Activated CD4-positive, CD25-positive, alpha-beta regulatory T cell (primary cell): ENCODE measurements at places on chromosomes 1 and 21.

DNA sequence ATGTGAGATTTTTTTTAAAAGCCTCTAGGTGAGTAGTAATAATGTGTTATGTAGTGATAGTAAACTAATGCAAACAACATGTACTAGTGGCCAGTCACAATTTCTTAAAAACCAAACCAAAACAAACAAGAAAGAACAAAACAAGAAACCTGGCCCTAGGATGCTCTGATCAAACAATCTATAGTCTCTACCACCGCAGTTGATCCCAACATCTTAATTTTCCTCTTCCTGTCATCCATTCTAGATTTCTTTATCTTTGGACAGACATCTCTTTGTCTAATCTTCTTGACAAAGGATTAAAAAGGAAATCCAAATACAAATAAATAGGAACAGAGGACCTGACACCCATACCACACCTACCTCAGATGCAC lies 188.2 kb upstream of the ADAMTS5 start:
- no peak for DNase-seq

- no peak for DNase-seq
Measured at GRCh38 chr1:11466416-11466815, 12.5 kb upstream of the DISP3 start.

DNA sequence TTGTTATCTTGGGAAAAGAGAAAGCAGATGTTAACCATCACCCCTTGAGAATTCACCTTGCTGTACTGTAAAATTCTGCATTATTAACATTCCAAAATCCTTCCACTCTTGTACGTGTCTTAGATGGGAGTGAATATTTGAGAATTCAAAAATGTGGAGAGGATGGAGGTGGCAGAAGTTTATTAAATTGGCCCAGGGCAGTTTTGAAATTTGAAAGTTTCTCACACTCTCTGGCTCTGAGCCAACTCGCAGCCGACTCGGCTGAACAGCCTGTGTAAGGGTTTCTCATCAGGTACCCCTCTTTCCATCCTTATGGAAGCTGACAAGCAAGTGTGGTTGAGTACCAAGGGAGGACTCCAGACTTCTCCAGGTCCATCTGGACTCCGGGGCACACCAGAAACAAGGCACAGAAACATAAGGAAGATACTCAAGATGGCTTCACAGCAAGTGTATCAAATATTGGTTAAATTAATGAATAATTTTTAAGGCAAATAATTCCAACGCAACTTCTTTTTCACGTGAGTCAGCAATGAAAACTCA lies 45.1 kb downstream of the RRAGC start:
- DNase-seq = no peak

DNA sequence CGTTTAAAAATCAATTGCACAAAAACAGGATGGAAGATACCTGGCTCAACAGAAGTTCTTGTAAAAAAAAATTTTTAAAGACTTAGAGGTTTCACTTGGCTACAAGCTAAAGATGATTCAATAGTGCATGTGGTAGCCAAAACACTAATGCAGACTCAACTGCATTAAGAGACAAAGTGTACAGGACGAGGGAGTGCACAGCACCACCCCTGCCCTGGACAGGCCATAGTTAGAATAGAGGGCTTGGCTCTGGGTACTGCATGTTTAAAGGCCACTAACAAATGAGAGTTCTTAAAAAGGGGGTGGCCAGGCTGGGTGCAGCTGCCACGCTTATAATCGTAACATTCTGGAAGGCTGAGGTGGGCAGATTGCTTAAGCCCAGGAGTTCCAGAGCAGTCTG lies 7.9 kb downstream of the ACKR1 start:
- DNase-seq = no peak

- DNase-seq = no peak
Measured at GRCh38 chr1:191662746-191663145, 495.5 kb upstream of the RGS18 start.

GRCh38 chr1:204959374-204959773 lies 83.6 kb upstream of the CNTN2 start:
- DNase-seq = no peak

DNA sequence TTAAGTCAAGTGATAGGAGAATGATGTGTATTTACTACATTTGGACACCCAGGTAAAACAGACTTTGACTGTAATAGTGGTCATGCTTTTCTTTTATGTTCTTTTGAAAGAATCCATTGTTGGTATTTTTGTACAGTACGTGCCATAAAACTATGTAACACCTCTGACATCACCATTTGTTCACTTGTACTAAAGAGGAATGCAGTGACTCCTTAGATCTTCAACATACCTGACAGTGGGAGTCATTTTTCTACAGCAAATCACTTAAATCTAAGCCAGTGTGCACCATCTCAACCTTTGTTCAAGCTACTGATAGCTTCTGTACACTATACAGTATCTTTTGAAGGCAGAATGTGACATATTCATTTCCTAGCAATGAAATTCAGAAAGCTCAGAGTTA lies 6.3 kb upstream of the PLD5 start:
- no peak for DNase-seq

- DNase-seq = no peak
Measured at GRCh38 chr1:6008084-6008415, 15.8 kb upstream of the NPHP4 start.

- no peak for DNase-seq
Measured at GRCh38 chr1:33295023-33295422, 25.9 kb downstream of the A3GALT2 start.

DNA sequence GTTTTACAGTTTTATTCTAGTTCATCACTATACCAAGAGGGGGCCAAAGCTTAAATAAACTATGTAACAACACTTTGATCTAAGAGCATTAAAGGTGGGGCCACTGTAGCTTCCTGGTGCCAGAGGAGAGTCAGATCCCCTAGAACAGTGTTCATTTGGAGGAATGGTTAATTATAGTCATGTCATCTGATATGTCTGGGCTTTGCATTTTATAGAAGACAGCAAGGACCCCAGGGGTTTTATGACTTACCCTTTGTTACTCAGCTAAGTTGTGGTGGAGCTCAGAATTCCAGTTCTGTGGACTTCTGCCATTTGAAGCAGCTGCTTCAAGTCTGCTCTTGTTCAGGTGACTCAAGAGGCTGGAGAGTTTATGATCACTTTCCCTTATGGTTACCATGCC lies 16.7 kb downstream of the KDM4A start:
- DNase-seq = no peak

- no peak for DNase-seq
Measured at GRCh38 chr1:202278751-202279150, 63.0 kb downstream of the UBE2T start.

- no peak for DNase-seq
Measured at GRCh38 chr1:84190455-84190854, 46.4 kb downstream of the PRKACB start.

DNA sequence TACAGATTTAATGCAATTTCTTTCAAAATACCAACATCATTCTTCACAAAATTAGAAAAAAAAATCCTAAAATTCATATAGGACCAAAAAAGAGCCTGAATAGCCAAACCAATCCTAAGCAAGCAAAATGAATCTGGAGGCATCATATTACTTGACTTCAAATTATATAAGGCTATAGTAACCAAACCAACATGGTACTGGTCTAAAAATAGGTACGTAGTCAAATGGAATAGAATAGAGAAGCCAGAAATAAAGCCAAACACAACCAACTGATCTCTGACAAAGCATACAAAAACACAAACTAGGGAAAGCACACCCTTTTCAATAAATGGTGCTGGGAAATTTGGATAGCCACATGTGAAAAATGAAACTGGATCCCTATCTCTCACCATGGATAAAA lies 112.3 kb upstream of the TSPAN2 start:
- no peak for DNase-seq

- no peak for DNase-seq
Measured at GRCh38 chr1:76463278-76463677, 388.7 kb downstream of the ST6GALNAC3 start.

DNA sequence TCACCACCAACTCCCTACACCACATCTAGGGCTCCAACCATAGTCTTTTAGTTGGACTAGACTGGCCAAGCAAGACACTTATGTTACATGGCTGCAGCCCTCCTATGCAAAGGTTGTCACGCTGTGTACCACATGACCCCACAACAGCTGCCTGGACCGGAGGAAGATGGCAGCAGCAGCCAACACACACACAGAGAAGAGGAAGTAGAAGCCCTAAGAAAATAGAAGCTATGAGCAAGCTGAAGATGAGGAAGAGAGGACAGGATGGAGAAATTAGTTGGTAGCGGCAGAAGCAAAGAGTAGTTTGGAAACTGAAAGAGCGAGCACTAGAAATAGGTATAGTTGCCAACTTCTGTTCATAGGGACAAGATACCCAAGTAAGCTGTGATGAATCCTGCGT lies 60.8 kb upstream of the RALGPS2 start:
- DNase-seq = no peak

- no peak for DNase-seq
Measured at GRCh38 chr1:209505044-209505443, 78.5 kb upstream of the CAMK1G start.

GRCh38 chr1:227607336-227607898 lies 44.1 kb downstream of the ZNF678 start:
- DNase-seq = no peak

GRCh38 chr1:193181536-193181935 lies 4.9 kb downstream of the B3GALT2 start:
- no peak for DNase-seq

GRCh38 chr1:85943526-85943925 lies 213.0 kb downstream of the COL24A1 start:
- DNase-seq = no peak

DNA sequence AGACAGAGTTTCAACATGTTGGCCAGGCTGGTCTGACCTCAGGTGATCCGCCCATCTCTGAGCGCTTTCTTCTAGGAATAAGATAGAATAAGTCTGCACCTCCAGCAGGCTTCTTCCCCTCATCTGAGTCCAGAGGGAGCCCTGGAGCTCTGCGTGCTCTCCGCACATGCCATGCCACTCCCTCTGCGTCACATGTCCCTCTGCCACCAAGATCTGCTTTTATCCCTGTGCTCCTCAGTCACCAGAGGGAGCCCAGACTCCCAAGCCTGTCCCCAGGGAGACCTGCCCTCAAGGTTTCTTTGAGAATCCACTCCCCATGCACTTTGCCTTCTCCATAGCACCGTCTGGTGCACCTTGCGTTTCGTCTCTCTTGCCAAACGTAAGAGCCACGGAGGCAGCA lies 213.0 kb downstream of the CAMTA1 start:
- DNase-seq = no peak

- DNase-seq = no peak
Measured at GRCh38 chr21:36698385-36698980, 432 bp upstream of the SIM2 start.

GRCh38 chr1:89669441-89669840 lies 36.5 kb downstream of the LRRC8C start:
- no peak for DNase-seq

DNA sequence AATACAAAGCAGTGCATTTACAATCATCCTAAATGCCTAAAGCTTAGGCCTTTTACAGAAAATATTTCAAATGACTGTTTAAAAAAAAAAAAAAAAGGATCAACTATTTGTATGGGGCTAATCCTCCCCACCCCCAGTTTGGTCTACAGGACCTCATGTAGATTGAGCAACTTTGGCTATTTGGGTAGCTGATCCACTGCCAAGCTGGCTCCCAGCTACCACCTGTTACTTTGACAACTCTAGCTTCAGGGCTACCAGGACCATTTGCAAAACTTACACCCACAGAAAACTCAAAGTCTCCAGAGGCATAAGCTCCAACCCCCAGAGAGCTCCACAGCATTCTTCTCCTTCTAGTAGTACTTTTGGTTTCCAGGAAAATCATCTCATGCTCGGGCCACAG lies 29.4 kb downstream of the JAK1 start:
- DNase-seq = no peak

DNA sequence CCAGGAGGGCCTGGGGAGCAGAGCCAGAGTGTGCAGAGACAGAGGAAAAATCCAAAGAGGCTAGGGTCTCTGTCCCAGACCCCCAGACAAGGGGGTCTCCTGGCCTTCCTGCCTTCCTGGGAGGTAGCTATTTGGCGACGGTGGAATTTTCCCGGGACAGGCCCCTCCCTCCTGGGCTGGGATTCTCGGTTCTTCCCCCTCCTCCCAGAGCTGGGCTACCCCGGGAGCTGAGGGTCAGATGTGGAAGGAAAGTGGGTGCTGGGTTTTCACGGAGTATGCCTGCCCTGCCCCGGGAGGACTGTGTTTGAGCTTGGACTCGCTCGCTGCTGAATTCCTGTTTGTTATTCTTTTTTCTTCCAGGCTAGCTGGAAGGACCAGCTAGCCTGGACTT lies 759 bp downstream of the AMPD2 start:
- DNase-seq = no peak

DNA sequence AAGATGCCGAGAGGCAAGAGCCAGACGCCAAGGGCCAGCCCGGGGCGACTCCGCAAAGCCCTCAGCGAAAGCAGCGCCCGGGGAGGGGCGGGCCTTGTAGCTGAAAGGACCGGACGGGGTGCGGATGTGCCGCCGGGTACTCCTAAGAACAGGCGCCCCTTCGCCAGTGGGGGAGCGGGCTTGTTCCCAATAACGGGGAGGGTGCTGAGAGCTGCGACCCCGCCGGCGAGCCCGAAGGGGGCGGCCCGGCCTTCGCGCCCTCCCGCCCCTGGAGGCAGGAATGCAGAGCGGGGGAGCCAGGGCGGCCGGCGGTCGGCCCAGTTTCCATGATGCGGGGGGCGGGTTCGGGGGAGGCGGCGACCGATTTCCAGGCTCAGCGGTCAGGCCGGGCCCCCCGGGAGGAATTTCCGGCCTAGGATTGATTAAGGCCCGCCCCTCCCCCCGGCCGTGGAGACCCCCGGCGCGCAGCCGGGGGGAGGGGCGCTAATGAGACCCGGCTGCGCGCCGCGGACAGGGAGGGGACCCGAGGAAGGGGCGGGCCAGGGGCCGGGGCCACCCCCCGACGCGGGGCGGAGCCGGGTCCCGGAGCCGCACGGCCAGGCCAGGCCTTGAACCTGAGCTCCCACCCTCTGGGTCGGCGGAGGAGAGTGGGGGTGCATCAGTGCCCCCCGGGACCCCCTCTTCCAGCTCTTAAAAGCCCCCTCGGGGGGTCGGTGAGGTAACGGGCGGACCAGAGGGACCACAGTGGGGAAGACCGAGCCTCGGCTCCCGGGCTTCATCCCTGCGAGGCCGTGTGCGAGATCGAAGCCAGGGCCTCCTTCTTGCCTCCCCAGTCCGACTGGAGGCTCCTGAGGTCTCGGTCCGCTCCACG lies 898 bp upstream of the TMEM200B start:
- DNase-seq = peak; percentile 21
